ENCODE measurements at places on chromosomes 3 and 15. TPM values are rescaled to one million over a fixed set of nuclear protein-coding genes. Genes with fewer than 3 reads are reported as not detected.
A peak's percentile ranks its signal among the peaks of the same experiment; 100 is the strongest.

GRCh38 chr3:30871720-30872119 is 22.7 kb downstream of the GADL1 start:
- DNase-seq: no peak

DNA sequence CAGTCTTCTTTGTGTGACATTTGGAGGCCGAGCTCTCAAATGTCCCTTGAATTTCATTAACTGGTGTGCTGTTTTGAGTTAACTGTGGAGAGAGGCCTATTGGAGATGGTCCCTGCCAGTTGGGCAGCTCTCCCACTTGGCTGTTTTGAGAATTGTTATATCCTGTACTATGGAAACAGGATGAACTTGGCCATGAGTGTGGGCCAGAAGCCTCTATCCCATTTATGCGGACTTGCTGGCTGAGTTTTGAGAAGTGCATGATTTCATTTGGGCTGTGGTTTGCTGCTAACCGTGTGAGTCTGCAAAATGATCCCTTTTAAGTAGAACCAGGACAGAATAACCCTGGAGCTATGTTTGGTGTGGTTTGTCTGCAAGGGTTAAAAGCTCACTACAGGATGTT is 366.0 kb downstream of the PTPRG start:
- peak; percentile 77 for DNase-seq

GRCh38 chr15:65028338-65028737 is 1.1 kb downstream of the MTFMT start:
- no peak for DNase-seq

GRCh38 chr15:89436560-89437311 is 59.6 kb downstream of the RHCG start:
- no peak for DNase-seq

DNA sequence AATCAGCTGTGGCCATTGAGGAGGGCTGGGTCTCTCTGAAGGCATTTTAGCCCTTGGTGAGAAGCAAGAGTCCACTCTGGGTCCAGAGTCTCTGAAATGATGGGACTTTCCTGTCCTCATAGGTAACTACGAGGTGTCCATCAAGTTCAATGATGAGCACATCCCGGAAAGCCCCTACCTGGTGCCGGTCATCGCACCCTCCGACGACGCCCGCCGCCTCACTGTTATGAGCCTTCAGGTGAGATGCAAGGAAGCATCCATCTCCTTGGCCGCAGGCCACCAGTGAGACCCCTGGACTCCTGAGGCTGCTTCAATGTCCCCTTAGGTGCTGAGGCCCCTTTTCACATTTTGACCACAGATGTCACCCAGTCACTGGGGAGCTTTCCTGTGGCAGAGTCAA is 54.9 kb downstream of the DNASE1L3 start:
- DNase-seq: no peak

GRCh38 chr15:90062023-90062442 is 40.2 kb downstream of the IDH2 start:
- no peak for DNase-seq

GRCh38 chr3:59535791-59536221 is 486.0 kb upstream of the CFAP20DC start:
- DNase-seq: peak; percentile 63

The CASR gene
- total RNA-seq: not detected

The HEMK1 gene
- total RNA-seq: 12.5 TPM

Measured in IMR-90 (cell line).